ENCODE measurements at places on chromosomes 5 and 9.
A peak's percentile ranks its signal among the peaks of the same experiment; 100 is the strongest.

GRCh38 chr5:59786334-59786805 lies 107.2 kb downstream of the PDE4D start:
- DNase-seq = no peak

DNA sequence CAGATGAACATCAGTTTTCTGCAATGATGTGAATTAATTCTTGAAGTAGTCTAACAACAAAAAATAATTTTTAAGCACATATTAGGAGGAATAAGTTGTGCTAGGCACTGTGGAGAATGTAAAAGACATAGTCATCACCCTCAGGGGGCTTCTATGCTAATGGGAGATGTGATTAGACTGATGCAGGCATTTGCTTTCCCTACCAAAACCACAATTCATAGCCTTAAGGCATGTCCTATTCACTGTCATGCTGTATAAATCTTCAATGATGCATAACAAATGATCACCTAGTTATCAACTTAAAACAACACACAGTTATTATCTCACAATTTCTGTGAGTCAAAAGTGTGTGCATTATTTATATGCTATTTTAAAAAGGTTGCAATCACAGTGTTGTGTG lies 422.6 kb downstream of the MAN2A1 start:
- no peak for DNase-seq

DNA sequence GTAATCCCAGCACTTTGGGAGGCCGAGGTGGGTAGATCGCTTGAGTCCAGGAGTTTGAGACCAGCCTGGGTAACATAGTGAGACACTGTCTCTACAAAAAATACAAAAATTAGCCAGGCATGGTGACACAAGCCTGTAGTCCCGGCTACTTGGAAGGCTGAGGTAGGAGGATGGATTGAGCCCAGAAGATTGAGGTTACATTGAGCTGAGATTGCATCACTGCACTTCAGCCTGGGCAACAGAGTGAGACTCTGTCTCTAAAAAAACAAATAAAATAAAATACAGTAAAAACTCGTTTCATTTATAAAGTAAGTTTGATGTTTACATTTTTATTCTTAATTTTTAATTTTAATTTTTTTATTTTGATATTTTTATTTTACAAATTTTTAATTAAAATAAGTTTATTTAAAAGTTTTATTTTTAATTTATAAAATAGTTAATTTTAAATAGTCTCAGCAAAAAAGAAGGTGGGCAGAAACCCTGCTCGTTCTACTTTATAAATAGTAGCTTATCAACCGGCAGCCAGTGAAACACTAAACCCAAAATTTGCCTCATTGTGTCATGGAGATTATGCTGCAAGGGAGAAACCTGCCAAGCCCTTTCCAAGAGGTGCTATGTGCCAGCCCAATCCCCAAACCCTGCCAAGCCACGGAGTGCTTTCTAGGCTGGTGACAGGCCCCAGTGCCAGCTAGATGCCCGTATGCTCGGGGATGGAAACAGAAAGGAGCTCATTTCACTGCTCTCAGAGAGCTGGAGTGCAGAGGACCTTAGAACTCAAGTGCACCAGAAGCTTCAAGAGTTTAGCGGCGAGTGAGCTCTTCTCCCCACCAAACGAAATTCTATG lies 38.9 kb downstream of the SERINC5 start:
- no peak for DNase-seq

DNA sequence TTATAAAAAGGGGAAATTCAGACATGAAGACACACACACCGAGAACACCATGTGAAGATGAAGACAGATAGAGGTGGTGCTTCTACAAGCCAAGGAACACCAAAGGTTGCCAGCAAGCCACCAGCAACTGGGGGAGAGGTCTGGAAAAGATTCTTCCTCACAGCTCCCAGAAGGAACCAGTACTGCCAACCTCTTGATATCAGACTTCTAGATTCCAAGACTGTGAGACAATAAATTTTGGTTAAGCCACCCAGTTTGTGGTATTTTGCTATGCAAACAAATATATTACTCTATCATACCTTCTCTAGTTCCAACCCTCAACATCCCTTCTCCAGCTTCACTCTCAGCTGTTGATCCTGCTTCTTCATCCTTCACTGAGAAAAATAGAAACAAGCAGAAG lies 451.1 kb downstream of the EBF1 start:
- DNase-seq = no peak

GRCh38 chr5:1763548-1763911 lies 36.1 kb downstream of the MRPL36 start:
- peak; percentile 80 for DNase-seq

- no peak for DNase-seq
These were observed 2.7 kb upstream of the EBF1 start for GRCh38 chr5:159102311-159102934.

DNA sequence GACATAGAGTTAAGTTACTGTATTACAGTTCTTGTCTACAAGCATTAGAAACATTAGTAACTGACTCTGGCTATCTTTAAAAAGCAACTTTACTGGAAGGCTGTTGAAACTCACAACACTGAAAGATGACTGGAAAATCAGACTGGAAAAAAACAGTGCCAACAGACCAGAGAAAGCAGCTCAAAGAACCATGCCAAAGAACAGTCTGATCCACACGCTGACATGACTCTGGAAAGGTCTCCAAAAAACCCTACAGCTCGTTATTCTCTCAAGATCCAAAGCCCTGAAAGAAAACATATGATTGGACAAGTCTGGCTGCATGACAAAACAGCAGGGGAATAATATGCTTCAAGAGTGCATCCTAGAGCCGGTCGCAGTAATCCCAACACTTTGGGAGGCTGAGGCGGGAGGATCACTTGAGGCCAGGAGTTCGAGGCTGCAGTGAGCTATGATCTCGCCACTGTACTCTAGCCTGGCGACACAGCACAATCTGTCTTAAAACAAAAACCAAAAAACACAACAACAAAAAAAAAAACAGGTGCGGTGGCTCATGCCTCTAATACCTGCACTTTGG lies 5.6 kb downstream of the GOLPH3 start:
- no peak for DNase-seq

- no peak for DNase-seq
These were observed 90.1 kb downstream of the CRB2 start for GRCh38 chr9:123445981-123446610.

GRCh38 chr5:120564013-120564412 lies 99.9 kb downstream of the PRR16 start:
- DNase-seq = no peak
